Hematopoietic multipotent progenitor cell treated with erythropoietin and hydrocortisone succinate and interleukin-3 and kit ligand, for 15 days (in vitro differentiated cells): ENCODE measurements at places on chromosomes 6 and 20.

GRCh38 chr6:121873595-121873994 lies 438.1 kb downstream of the GJA1 start:
- DNase-seq = no peak

- DNase-seq = no peak
Observed at GRCh38 chr20:62551407-62552323, 75.9 kb upstream of the GATA5 start.

DNA sequence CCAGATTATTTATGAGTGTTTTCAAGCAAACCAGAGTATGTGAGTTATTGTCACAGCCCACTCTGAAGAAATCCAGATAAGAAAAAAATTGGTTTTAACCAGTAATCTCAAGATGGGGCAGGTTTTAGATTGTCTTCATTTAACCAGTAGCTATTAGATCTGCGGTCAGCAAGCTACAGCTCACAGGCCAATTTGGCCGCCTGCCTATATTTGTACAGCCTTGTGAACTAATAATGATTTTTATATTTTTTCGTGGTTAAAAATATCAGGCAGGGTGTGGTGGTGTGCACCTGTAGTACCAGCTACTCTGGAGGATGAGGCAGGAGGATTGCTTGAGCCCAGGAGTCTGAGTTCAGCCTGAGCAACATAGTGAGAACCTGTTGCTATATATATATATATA lies 5.0 kb downstream of the FAM209B start:
- DNase-seq = no peak

- DNase-seq = no peak
Observed at GRCh38 chr6:43383021-43383667, 13.7 kb upstream of the ZNF318 start.

- DNase-seq = no peak
Observed at GRCh38 chr20:62802026-62802712, 2.5 kb upstream of the OGFR start.

DNA sequence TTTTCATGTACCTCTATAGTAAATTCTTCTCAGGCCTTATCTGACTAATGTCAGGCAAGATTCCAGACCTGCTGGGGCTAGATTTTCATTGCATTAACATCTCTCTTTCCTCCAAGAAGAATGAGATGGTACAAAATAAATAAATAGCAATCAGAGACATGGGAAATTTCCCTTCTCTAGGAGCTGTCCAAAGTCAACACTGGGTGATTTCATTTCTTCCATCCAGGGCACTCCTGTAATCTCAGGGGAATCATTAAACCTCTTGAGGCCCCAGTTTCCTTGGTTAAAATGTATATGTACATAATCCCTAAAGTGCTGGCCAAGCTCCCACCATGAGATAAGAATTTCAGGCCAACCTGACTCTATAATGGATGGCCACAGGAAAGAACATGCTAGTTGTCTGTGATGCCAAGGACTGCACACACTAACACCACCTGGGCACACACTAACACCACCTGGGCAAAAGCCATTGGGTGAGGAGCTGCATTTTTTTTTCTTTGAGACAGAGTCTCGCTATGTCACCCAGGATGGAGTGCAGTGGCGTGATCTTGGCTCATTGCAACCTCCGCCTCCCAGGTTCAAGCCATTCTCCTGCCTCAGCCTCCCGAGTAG lies 912 bp downstream of the IL17F start:
- DNase-seq = no peak

GRCh38 chr6:4478098-4478497 lies 298.1 kb upstream of the CDYL start:
- no peak for DNase-seq

DNA sequence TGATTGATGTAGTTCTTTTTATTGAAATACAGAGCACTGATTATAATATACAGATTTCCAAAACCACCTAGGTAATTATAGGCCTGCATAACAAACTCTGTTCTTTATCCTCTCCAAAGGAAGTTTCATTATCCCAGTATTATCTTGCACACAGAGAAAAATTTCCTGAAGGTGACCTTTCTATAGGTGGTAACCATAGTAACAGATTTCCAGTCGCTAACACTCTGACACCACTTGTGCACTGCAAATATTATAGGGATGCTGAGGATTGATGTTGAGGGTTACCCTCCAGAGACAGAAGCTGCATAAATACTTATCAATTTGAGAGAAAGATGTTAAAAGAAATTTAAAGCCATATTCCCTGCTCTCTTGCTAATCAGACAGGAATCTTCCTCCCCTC lies 274.5 kb upstream of the NRSN1 start:
- DNase-seq = no peak

- no peak for DNase-seq
Observed at GRCh38 chr6:8462169-8462568, 26.8 kb upstream of the SLC35B3 start.

GRCh38 chr6:138772596-138773176 lies 883 bp upstream of the CCDC28A start:
- no peak for DNase-seq

- peak; percentile 76 for DNase-seq
Observed at GRCh38 chr20:32789896-32790750, 27.9 kb downstream of the DNMT3B start.

GRCh38 chr20:59421089-59421488 lies 120.7 kb downstream of the EDN3 start:
- no peak for DNase-seq

DNA sequence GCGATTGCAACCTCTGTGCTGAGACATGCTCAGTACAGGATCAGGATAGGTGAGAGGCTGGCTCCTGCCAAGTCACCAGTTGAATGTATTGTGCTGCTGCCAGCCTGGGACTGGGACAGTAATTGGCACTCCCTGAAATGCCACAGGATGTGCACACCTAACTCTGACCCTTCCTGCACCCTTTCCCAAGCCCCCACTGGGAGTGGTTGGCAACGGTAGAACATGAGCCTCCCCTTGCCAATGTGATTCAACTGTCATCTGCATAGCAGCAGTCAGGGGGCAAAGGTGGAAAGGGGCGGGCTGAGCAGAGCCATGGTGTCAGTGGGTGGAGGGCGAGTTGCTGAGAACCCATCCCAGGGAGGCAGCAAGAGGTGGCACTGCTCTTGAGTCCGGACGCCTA lies 15.4 kb downstream of the SPINT3 start:
- DNase-seq = no peak

DNA sequence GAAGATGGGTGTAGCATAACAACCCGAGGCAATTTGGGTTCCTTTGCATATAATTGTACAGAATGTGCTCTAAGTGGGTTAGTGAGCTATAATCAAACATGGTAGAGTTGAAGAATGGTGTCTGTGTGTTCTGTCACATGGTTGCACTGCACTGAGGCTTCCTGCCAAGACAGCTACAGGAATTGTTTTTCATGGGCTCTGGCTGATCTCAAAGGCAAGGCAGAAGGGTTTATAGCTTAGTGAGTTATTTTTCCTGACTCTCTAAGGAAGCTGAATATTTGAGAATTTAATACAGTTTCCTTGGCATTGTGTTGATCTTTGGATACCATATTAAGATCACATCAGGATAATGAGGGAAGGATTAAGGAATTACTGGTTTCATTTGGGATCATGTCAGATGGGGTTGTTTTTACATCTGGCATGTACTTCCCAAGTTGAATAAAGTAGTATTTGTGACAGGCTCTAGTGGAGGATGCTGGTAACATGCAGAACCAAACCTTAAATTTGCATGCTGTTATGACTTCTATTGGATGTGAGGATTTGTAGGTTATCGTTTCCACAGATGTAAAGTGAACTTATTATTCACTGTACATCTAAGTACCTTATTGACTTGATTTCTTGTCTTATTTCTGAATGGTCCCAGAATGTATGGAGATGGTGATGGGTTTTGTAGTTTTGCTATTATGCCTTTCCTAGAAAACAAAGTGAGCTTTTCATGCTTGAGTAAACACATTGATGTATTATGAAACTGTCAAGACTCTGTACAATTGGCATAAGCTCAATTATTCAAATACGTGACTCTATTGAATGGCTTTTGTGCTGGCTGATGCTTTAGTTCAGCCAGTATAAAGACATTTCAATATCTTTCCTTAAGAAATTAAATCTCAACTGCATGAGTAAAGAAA lies 43.3 kb downstream of the LRRC1 start:
- DNase-seq = no peak

DNA sequence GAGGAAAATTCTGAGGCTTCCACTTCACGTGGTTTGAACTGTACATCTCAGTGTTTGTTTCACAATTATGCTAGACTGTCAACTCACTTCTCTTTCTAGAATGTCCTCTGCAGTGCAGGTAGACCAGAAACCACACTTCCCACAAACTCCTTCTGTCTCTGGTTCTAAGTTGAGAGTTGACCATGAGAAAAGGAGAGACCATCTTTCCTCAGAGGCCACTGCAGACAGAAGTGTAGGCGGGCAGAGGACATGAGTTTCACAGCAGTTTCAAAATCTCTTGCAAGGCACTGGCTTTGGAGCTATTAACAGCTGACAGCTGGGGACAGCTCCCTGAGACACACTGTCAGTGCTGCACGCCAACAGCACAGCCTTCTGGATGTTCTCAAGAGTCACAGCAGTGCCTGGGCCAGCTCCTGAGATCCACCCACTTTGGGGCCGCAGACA lies 55.4 kb upstream of the MOXD1 start:
- no peak for DNase-seq

- no peak for DNase-seq
Observed at GRCh38 chr6:16483315-16483875, 245.0 kb downstream of the GMPR start.

DNA sequence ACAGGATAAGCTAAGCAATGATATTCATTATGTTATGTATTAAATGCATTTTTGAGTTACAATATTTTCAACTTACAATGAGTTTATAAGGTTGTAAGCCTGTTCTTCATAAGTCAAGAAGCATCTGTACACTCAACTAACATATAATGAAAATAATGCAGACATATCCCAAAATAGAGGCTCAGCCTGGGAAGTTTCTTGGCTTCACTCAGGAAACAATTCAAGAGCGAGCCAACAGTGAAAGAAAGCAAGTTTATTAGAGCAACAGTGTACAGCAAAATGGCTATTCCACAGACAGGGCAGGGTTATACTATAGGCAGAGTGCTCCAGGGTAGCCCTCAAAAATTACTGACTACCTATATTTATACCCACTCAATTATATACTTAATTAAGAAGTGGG lies 1581.8 kb downstream of the HACE1 start:
- peak; percentile 0 for DNase-seq

DNA sequence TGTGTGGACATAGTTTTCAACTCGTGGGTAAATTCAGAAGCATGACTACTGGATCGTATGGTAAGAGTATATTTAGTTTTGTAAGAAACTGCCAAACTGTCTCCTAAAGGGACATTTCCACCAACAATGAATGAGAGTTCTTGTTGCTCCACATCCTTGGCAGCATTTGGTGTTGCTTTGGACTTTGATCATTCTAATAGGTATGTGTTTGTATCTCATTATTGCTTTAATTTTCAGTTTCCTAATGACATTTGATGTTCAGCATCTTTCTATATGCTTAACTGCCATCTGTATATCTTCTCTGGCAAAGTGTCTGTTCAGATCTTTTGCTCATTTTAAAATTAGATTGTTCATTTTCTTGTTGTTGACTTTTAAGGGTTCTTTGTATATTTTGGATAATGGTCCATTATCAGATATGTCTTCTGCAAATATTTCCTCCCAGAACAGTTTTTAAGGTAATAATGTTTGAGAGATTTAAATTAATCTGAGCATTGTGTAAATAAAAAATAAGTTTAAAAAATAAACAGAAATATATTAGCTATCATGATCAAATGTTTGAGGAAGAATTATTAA lies 138.7 kb downstream of the CCDC170 start:
- DNase-seq = no peak

DNA sequence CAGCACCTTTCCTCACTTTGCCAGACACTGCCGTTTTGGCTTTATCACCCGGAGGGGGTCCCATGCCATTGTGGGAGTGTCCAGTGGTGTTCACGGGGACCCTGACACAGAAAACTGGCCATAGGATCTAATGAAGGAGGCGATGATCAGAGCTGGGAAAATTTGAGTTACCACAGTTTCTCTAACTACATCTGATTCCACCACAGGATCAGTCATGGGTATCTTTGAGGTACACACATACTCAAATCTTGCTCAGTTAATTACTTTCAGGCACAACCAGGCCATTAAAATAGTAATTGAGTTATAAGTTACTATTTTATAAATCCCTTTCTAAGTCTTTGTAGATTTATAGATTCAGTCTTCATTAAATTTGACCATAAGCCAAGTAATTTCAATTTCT lies 215.1 kb downstream of the PRL start:
- DNase-seq = no peak

DNA sequence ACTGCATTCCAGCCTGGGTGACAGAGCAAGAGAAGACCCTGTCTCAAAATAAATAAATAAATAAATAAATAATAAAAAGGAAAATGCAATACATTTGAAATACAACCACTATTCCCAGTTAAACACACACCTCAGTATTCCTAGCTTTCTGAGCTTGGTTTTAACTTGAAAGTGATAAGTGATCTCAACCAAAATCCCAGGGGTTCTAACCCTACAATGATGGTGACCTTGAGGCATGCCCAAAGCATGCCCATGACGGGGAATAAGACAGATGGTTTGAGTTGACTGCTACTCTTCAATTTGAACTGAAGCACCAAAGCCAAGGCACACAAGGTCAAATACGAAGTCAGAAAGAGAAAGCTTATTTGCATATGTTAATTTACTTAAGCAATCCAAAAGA lies 96.9 kb downstream of the ZFP64 start:
- no peak for DNase-seq

DNA sequence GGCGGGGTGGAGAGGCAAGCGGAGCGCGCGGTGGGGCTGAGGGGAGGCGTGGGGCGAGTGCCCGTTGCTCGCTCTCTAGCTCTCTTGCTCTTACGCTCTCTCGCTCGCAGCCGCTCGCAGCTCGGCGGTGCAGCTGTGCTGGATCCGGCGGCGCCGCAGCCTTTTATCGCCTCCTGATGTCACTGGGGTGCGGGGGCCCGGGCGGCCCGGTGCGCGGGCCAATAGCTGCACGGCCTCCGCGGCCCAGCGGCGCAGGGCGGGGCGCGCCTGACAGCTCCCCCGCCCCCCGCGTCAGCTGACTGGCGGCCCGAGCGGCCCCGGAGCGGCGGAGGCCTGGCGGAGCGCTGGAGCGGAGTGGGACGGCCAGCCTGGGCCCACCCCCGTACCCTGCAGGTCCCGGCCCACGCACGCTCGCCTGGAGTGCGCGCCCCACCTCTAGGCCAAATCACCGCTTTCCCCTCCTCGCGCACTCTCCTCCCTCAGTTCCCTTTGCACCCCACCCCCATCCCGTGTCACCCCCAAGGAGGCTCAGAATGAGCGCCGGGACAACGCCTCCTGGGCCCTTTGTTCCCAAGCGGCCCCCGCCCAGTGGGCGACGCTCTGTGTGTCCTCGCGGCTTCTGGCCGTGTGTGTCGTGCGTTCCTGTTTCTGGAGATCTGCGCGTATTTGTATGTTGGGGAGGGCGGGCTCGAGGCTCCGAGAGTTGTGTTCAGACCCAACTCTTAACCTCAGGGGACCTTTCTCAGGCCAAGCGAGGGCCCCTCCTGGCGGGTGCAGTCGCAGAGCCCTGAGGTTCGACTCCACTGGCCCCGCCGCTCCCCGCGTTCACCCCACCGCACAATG lies at the start of gene MAFB:
Gene MAFB (minus strand): TSS at position 137 of the 843 bp plus-strand sequence. CDS start 386 bp downstream, outside the sequence.
- peak; percentile 26 for DNase-seq

DNA sequence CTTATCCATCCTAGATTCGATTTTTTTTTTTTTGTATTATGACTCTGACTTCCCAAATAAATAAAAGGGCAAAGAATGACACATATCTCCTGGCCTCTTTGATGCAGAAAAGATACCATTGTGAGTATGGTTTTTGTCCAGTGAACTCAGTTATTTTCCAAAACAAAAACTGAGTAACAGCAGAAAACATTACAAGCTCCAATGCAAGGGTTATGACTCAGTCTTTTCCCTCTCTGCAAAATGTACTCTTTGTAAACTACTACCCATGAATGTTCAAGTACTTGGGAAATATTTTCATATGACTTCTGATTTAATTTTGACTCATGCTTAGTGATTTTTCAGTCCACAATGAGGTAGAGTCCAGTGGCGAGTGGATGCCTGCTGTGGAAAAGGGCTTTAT lies 355.3 kb downstream of the RNF144B start:
- DNase-seq = no peak
